ENCODE measurements at places on chromosomes 6 and 20. TPM values are rescaled to one million over a fixed set of nuclear protein-coding genes. Genes with fewer than 3 reads are reported as not detected.

GRCh38 chr6:70686548-70687133, 19.0 kb downstream of the SMAP1 start:
- DNase-seq, result no peak

DNA sequence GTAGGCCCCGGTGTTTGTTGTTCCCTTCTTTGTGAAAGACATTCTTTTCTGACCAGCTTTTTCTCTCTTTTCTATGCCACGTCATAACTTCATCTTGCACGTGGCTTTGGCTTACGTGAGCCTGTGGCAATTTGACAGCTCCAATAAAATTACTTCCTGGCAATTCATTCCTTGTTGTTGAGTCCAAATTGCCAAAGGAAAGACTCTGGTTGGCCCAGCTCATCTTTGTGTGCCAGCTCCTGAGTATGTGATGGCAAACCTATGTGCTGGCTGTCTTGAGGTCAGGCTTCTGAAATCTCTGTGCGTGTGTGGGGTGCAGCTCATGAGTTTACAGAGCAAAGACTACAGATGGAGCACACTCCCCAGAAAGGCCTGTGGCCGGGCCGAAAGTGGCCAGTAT, 272.5 kb upstream of the SGK1 start:
- peak; percentile 63 for DNase-seq

Gene RCAN2
- 7.4 TPM for polyA plus RNA-seq

Gene ZNF165
- 0.38 TPM for polyA plus RNA-seq

Gene TAF11
- 15.2 TPM for polyA plus RNA-seq

GRCh38 chr6:148324297-148324985, 18.2 kb upstream of the SASH1 start:
- peak; percentile 63 for DNase-seq

DNA sequence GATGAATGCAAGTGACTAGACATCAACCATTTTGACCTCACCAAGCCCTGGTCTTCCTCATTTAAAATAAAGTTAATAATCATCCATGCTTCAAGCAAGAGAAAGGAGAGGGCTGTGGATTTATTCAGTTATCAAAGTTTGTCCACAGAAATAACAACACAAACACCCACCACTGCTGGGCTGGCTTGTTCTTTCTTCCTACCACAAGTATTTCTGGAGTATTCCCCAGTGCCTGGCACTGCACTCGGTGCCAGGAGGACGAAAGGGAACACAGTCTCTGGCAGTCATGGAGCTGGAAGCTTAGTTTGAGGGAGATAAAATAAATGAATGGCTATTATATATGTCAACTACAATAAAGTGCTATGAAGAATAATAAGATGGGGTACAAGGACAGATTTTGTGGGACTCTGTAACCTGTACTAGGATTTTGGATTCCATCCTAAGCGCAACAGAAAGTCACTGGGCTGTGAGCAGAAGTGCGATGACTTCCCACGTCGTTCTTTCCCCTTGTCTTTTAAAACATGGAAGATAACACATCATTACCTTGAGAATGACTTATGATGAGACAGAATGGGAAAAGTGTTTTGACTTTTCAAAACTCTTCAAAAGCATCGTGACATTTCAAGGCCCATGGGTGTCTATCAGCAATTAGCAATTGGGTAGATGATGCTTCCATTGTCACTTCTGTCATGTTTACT, 74.5 kb upstream of the TRAF3IP2 start:
- no peak for DNase-seq

DNA sequence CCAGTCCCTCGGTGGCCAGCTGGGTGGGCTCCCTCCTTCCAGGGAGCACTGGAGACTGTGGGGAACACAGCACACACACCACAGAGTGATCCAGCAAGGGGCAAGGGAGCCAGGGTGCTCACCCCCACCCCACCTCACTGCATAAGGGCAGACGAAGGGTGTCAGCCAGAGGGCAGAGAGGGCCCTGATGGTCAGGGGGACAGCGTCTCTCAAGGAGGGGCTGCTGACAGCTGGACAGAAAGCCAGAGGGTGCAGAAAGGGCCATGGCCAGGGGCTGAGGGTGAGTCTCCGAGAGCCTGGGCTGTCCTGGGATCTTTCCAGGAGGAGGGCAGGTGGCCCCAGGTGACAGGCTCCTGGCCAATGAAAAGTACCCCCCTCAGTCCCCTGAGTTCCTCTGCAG, 73.4 kb upstream of the PMEPA1 start:
- DNase-seq, result no peak

DNA sequence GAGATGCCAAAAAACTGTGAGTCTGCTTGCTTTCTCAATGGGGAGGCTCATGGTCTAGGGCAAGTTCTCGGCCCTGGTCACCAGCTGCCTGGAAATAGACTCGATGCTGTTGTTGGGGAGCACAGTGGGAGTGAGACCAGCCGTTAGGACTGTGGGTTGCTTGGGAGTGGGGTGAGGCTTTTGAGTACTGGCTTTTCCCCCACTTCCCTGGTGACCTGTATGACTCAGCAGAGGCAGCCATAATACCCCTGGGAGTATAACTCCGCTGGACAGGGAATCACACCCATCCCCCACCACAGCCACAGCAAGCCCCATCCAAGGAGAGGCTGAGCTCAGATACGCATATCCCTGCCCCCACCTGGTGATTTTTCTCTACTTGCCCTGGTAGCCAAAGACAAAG, 48.9 kb upstream of the OGFRL1 start:
- no peak for DNase-seq

GRCh38 chr6:52016915-52017748, 70.3 kb downstream of the PKHD1 start:
- no peak for DNase-seq

DNA sequence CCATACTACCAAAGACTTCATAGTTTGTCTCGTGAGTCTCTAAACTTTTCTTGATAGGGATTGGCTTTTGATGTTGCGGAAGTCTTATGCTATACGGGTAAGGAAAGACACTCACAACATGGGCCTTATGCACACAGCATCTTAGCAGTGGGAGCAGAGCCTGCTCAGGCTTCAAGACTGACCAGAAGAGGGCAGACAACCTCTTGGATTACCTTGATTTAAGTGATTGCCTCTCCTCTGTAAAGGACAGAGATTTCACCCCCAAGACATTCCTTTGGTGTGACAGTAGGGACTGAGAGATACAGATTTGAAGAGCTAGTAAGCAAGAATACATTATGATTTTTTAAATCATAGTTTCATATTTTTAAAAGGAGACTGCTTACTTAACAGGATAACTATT, 71.0 kb upstream of the SAMD3 start:
- DNase-seq, result no peak

DNA sequence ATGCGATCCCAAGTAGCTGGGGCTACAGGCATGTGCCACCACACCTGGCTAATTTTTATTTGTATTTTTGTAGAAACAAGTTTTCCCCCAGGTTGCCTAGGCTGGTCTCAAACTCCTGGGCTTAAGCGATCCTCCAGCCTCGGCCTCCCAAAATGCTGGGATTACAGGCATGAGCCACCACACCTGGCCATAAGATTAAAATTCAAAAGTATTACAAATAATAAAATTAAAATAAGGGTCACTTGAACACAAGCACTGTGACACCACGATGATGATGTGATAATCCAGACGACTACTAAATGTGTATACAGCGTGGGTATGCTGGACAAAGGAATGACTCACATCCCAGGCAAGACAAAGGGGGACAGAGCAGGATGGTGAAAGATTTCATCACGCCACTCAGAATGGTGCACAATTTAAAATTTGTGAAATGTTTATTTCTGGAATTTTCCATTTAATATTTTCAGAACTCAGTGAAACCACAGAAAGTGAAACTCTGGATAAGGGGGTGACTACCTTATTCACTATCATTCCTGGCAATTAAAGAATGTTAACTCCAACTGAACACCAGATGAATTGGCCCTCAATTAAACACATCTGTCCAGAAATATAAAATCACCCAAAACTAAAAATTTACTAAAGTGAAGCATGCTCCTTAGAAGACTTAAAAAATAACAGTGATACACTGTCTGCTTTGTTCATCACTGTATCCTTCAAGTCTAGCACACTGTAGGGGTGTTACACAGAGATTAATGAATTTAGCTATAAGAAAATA, 13.1 kb downstream of the B4GALT5 start:
- no peak for DNase-seq

GRCh38 chr6:35642471-35643161, 46.1 kb downstream of the FKBP5 start:
- DNase-seq, result no peak

Gene OVOL2
- polyA plus RNA-seq, result not detected

DNA sequence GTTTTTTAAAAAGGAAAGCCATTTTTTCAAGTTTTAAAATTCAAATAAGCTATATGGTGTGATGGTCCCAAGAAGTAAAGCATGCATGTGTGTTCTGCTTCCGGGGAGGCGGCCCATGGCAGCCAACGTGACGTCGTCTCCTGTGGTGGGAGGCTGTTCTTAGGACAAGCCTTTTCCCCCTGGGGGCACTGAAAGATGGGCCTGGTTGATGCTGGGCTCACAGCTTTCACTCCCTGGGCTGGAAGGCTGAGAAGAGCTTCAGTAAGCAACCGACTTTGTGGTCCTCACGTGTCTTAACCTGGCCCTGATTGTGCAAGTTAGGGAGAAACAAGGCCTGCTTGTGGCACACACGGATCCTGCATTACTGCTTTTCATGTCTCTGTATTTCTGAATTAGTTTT, 84.1 kb downstream of the SMOC2 start:
- DNase-seq, result no peak

GRCh38 chr20:19515074-19515473, 243.0 kb upstream of the RIN2 start:
- no peak for DNase-seq

DNA sequence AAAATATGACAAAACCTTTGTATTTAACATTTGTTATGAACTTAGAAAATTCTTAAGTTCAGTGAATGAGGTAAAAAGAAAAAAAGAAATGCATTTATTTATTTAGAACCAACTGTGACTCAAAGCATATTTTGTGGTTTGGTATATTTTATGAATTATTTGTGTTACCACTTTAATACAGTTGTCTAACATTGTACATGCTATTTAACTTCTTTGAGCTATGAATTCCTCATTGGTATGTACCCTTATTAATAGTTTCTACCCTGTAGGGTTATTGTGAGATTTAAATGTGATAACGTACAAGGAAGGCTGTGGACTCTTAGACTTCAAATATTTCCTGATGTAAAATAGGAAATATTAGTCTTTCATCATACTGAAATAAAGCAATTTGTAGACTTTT, 162.6 kb downstream of the MMUT start:
- no peak for DNase-seq

DNA sequence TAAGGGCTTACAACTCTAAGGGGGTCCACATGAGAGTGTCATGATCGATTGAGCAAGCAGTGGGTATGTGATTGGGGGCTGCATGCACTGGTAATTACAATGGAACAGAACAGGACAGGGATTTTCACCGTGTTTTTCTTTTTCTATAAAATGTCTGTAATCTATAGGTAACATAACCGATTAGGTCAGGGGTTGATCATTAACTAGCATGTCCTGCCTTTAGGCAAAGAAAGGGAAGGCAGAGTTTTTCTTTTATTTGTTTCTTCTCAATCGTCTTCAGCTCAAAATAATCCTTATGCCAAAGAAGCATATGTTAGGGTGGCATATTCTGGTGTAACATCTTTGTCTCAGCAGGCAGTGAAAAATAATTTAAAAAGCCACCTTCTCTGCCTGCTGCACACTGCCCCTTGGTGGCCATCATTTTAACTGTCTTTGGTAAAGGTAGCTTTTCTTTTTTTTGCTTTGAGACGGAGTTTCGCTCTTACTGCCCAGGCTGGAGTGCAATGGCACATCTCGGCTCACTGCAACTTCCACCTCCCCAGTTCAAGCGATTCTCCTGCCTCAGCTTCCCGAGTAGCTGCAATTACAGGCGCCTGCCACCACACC, 9.7 kb upstream of the CEP43 start:
- no peak for DNase-seq

DNA sequence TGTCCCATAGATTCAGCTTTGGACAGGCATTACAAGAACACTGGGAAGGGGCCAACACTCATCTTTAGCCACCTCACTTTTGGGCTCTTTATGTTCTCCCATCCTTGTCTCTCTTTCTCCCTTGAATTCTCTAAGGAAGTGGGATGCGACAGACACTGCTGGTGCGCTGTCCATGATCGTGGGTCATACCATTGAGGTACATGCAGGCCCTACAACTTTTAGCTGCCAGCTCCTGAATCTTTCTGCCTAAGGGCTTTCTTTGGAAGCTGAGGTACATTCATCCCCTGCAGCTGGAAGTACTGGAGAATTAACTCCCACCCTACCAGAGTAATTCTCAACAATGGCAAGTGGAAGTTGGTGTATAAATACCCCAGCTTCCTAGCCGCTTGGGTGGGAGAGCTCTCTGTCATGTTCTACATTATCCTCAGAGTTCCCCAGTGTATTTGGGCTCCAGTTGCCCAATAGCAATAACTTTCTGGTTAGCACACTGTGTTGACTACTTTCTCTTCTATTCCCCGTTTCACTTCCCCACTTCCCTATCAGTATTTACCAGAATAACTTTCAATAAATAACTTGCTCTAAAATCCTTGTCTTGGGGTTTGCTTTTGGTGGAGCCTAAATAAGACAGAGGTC, 309.4 kb upstream of the RNF24 start:
- DNase-seq, result no peak

Gene MOG
- not detected for polyA plus RNA-seq

GRCh38 chr20:25573288-25574251, 11.8 kb downstream of the NINL start:
- peak; percentile 12 for DNase-seq

DNA sequence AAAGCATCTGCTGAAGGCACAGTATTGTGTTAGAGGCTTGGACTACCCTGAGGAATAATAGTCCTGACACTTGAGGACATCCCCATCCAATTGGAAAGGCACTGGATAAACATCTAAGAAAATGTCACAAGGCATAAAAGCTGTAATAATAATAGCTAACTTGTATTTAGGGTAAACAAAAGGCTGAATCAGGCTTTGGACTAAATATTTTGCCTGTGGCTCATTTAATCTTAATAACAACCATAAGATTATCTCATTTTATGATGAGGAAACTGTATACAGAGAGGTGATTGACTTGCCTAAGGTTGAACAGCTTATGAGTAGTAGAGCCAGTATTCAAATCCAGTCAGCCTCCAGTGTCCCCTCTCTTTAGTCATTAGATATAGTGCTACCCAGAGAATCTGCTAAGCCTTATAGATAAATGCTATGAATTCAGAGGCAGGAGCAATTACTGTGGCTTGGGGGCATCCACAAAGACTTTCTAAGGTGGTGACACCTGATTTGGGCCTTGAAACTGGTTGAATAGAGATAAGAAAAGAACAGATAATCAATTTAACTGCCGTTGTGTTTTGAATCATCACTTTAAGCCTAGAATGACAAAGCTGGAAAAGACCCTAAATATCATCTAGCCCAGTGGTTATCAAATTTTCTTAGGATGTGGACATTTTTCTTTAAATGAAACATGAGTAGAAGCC, 7.5 kb upstream of the ZSWIM1 start:
- DNase-seq, result no peak

Gene TTK
- polyA plus RNA-seq, result 5.1 TPM

GRCh38 chr20:17969884-17970409, 1.1 kb downstream of the MGME1 start:
- no peak for DNase-seq

GRCh38 chr6:111858347-111858746, 14.9 kb downstream of the FYN start:
- DNase-seq, result no peak

GRCh38 chr20:54208548-54209176, 775 bp downstream of the PFDN4 start:
- no peak for DNase-seq

- DNase-seq, result no peak
Measured at GRCh38 chr6:150511313-150511712, 88.4 kb upstream of the PLEKHG1 start.

GRCh38 chr6:70166088-70166958, 136.6 kb downstream of the COL9A1 start:
- no peak for DNase-seq

Gene KCNK16
- polyA plus RNA-seq, result not detected
